Body of pancreas (tissue), 4 donors: ENCODE measurements at places on chromosomes 2 and 18. TPM values are rescaled to one million over a fixed set of nuclear protein-coding genes. Genes with fewer than 3 reads are reported as not detected.

Gene CPS1
- total RNA-seq, result 4.9 TPM

Gene TRPM8
- not detected for total RNA-seq

DNA sequence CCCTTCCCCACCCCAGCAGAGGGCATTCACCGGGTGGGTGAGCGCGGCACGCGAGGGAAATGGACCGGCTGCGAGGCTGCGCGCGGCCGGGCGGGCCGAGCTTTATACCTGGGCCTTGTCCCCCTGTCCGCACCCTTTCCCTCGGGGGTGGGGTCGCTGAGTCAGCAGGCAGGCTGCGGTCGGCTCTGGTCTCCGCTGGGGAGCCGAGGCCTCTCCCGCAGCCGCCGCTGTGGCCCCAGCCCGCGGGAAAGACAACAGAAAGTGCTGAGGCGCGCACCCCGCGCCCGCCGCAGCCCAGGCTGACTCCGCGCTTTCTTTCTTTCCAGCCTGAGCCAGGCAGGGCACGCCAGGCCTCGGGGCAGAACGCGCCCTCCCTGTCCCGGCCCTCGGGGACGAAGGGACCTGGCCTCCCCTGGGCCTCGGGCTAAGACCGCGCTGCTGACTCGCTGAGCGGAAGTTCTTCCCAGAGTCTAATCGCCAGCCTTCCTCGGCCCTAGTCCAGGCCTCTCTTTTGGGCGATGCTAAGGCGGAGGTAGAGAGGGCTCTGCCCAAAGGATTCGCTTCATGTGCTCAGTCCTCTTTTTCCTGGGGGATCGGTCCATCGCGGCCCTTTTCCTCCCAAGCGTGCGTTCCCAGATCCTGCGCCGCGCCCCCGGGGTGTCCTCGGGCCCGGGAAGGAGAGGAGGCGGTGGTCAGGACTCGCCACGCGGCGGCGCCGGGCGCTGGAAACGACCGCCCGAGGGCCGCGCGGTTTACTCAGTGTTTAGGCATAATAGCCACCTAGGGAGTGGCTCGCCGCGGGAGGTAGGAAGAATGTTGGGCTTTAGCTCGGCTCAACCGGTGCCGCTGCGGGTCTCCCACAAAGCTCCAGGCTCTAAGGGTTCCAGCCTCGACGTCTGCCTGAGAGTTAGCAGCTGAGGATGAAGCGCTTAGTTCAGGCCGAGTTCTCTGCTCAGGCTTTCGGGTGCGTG lies at the start of gene CRYBA2:
TSS of gene CRYBA2 (minus strand) at position 78 of the 971 bp plus-strand sequence. CDS start 246 bp downstream, outside the sequence.
- peak; percentile 34 for DNase-seq
- H3K4me1 ChIP-seq, result peaks cover 48% of the 10 kb centered on the region
- no peak within 1 kb of the TSS for H3K4me3 ChIP-seq
- no peaks in the 10 kb centered on the region for H3K36me3 ChIP-seq

GRCh38 chr2:12719400-12720277 lies 2.9 kb downstream of the TRIB2 start:
- H3K4me3 ChIP-seq, result no peak overlapping the region
- peaks cover 36% of the 10 kb centered on the region for H3K4me1 ChIP-seq
- H3K27ac ChIP-seq, result peak overlapping the region; percentile 92
- no peak for DNase-seq
- H3K36me3 ChIP-seq, result no peaks in the 10 kb centered on the region

DNA sequence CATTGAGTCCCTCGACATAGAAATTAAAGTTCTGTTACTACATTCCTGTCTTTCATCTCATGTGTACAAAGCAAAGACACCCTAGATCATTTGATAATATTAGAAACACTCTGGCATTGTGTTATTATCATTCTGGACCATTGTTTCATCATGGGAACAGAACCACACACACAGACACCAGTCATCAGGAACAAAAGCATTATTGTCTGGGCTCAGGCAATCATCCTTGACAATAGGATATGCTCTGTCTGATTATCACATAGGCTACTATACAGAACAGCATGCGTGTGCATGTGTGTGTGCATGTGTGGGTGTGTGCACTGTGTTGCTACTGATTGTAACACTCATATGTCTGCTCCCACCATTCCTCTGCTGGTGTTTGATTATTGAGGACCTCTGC lies 242.5 kb downstream of the SH3BP4 start:
- no peak overlapping the region for H3K4me3 ChIP-seq
- H3K27me3 ChIP-seq, result no peaks in the 10 kb centered on the region
- H3K4me1 ChIP-seq, result no peaks in the 10 kb centered on the region
- no peak overlapping the region for H3K27ac ChIP-seq
- H3K36me3 ChIP-seq, result no peaks in the 10 kb centered on the region

- no peaks in the 10 kb centered on the region for H3K36me3 ChIP-seq
- H3K27me3 ChIP-seq, result no peaks in the 10 kb centered on the region
- no peak overlapping the region for H3K4me3 ChIP-seq
- DNase-seq, result no peak
Measured at GRCh38 chr2:226665306-226665831, 134.3 kb downstream of the IRS1 start.

DNA sequence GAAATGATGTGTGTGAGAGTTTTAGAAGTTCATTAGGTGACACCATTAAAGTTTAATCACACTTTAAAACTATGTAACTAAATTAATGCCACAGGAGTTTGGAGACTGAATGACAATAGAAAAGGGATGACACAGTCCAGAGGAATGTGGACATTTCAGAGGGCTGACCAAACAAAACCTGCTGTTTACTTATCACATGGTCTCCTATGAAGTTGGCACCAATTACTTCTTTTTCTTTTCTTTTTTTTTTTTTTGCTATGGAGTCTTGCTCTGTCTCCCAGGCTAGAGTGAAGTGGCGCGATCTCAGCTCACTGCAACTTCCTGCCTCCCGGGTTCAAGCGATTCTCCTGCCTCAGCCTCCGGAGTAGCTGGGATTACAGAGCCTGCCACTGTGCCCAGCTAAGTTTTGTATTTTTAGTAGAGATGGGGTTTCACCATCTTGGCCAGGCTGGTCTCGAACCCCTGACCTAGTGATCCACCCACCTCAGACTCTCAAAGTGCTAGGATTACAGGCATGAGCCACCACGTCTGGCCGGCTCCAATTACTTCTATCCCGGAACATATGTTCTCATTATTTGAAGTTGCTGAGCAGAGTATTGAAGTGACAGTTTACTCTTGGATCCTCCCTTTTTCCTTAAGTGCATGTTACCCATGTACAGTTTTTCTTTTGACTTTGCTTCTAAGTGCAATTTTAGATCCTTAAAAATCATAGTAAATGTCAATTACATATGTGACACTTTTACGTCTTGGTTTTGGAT lies 4.3 kb downstream of the AGPS start:
- no peak overlapping the region for H3K4me3 ChIP-seq
- no peak overlapping the region for H3K27ac ChIP-seq
- peaks cover 70% of the 10 kb centered on the region for H3K4me1 ChIP-seq
- H3K36me3 ChIP-seq, result no peaks in the 10 kb centered on the region
- no peak for DNase-seq
- H3K27me3 ChIP-seq, result no peaks in the 10 kb centered on the region
